ENCODE measurements at places on chromosomes 3 and 15.

GRCh38 chr3:16357186-16358121 lies 92.4 kb downstream of the OXNAD1 start:
- no peak for DNase-seq

DNA sequence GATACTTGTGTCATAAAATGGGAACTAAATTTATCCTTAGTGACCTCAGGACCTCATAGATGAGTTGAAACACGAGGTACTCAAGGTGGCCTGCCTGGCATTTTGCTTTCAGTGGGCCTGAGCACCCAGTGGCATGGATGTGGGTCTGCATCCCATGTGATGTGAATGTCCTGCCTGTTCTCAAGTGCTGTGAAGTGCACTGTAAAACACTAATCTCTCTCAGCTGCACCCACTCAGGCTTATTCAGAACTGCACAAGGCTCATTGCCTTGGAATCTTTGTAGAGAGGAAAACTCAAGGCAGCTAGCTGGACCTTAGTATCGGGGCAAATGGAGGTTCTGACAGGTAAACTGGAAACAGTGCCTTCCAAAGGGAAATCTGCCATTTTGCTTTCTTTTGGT lies 767.0 kb downstream of the TUSC7 start:
- no peak for DNase-seq

DNA sequence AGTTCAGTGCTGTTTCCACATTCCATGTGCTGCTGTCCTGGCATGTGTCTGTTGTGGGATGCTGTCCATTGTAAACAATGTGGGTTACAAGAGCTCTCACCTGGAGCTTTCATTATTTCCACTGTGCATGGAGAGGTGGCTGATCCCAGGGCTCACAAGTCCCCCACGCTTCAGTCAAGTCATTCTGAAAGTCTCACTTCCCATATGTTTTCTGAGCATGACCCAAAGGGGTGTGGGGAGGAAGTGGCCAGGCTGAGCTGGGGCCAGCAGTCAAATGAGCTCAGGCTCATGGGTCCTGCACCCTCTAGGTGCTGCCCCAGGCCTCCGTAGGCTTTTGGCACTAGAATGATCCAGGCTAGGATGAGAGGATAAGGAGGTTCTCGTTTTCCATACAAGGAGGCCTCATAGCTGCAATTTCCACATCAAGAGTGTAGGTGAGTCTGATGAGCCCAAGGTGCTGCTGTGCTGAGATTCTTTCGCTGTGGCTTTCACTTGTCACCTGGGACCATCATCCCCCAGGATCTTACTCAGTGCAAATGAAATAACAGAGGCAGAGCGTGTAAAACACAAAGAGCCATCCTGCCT lies 22.0 kb downstream of the STARD5 start:
- DNase-seq, result no peak

- no peak for DNase-seq
These were observed 44.8 kb downstream of the ALDH1L1 start for GRCh38 chr3:126135406-126136076.

DNA sequence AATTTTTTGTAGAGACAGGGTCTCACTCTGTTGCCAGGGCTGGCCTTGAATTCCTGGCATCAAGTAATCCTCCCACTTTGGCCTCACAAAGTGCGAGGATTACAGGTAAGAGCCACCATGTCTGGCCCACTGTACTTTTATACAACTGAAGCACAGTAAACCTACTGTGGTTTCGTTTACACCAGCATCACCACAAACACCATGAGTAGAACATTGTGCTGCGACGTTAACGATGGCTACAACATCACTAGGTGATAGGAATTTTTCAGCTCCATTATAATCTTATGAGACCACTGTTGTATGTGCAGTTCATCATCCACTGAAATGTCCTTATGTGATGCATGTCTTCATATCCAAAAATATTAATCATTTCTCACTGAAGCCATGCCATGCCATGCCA lies 11.7 kb downstream of the CTNNB1 start:
- no peak for DNase-seq
